ENCODE measurements at places on chromosomes 2 and 18.

- DNase-seq: no peak
Observed at GRCh38 chr2:191512874-191513273, 165.1 kb upstream of the NABP1 start.

DNA sequence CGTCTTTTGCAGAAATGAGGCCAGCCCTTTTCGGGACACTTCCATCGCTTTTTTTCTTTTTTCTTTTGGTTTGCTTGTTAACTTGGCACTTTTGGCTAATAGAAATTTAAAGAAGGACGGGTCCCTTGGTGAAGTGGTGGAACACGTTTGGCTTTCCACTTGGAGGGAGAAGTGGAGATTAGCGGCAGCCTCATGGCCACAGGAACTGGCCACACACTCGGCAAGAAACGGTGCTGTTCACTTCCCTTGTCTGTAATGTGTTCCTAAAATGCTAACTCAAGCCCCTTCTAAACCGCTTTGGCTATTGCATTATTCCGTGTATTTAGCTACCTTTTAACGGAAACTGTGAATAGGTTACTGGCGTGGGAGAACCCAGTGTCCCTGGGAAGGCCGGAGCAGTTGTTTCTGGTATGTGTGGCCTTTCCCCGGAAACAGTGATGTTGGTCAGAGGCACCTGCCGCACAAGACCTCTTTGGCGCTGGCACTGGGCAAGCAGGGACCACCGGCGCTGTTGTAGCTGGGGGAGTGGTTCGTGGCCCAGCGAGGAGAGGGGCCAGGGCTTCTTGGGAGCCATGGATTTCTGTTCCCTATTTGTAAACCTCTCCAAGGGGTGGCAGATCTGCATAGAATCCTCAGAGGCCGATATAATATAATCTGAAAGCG is 981 bp downstream of the RAMP1 start:
- DNase-seq: no peak

GRCh38 chr2:120230515-120231471 is 7.6 kb upstream of the TMEM185B start:
- DNase-seq: no peak

DNA sequence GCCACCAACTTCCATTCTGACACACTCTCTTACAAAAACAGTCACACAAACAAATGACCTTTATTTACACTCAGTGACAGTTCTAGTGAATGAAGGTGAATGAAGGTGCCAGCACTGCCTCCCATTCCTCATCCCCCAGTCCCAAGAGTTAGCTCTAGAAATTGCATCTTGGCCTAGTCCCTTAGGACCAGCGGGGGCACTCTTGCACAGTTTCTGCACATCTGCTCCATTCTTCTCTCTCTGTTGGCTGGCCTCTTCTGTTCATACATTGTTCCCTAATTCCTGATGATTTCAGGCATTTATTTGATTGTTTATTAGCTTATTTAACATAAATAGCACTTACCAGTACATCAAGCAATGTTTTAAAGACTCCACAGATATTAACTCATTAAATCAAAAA is 30.9 kb downstream of the GAREM1 start:
- DNase-seq: no peak

DNA sequence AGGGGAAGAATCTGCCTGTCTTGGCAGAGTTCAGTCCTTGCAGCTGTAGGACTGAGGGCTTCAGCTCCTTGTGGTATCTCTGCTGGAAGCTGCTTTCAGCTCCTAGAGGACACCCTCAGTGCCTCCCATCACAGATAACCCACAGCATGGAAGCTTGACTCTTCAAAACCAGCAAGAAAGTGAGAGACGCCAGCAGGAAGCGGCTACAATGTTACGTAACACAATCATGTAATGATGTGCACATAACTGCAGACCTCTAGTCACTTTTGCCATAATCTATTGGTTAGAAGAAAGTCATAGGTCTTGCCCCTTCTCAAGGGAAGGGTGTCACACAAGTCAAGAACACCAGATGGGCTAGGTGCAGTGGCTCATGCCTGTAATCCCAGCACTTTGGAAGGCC is 69.1 kb upstream of the AFF3 start:
- DNase-seq: no peak

- no peak for DNase-seq
Observed at GRCh38 chr2:219626540-219626939, 890 bp upstream of the SLC4A3 start.

DNA sequence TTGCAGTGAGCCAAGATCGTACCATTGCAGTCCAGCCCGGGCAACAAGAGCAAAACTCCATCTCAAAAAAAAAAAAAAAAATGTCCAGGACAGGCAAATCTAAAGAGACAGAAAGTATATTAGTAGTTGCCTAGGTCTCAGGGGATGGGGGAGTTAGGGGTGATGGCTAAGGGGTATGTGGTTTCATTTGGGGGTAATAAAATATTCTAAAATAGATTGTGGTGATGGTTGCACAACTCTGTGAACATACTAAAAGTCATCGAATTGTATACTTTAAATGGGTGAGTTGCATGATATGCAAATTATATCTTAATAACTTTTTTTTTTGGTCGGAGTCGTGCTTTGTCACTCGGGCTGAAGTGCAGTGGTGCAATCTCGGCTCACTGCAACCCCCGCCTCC is 34.2 kb upstream of the ACTR2 start:
- no peak for DNase-seq

GRCh38 chr2:183519371-183520056 is 395.3 kb downstream of the NUP35 start:
- DNase-seq: no peak

GRCh38 chr2:234998404-234999211 is 46.8 kb downstream of the SH3BP4 start:
- no peak for DNase-seq

GRCh38 chr2:16434393-16434792 is 231.2 kb downstream of the CYRIA start:
- no peak for DNase-seq

DNA sequence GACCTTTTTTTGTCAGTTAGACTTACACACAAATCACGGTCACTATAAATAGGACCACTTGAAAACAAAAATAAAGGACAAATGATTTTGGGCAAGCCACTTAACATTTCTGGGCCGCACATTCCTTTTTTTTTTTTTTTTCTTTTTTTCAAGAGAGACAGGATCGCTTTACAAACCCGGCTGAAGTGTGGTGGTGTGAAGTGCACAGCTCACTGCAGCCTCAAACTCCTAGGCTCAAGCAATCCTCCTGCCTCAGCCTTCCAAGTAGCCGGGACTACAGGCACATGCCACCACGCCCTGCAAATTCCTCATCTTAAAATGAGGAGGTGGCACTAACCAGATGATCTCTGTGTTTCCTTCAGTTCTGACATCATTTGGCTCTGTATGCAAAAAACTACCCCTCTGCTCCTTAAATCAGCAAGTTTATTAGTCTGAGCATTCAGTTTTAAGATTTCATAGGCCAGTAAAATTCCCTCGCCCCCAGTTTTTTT is 28.3 kb upstream of the MRO start:
- no peak for DNase-seq

DNA sequence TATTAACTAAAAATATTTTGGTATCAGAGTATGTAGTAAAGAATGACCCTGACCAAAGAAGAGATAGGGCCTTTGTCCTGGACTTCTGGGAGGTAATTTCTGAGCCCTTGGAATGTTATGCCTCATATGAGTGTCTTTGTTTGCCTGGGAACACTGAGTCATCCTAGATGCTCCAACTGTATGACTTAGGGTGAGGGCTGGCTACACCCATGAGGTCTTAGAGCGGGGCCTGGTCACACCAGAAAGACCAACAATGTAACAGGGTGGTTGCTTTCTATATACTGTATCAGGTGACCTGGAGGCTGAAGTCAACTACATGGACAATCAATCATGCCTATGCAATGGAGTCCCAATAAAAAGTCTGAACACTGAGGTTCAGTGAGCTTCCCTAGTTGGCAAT is 253.1 kb downstream of the MBD2 start:
- no peak for DNase-seq

- DNase-seq: no peak
Observed at GRCh38 chr2:219680958-219681693, 53.7 kb downstream of the SLC4A3 start.

DNA sequence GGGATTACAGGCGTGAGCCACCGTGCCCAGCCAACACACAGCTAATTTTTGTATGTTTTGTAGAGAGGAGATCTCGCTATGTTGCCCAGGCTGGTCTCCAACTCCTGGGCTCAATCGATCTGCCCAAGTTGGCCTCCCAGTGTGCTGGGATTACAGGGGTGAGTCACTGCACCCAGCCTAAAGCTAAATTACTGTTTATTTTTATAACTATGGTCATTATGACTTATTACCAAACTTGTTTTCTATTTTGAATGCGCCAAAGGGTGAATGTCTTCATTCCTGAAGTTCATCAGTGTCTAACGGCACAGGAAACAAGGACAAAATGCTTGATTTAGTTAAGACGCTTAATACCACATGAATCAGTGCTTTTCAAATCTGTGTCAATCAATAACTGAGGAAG is 38.9 kb upstream of the GREB1L start:
- DNase-seq: no peak

GRCh38 chr2:210180477-210180876 is 9.3 kb upstream of the KANSL1L start:
- no peak for DNase-seq

DNA sequence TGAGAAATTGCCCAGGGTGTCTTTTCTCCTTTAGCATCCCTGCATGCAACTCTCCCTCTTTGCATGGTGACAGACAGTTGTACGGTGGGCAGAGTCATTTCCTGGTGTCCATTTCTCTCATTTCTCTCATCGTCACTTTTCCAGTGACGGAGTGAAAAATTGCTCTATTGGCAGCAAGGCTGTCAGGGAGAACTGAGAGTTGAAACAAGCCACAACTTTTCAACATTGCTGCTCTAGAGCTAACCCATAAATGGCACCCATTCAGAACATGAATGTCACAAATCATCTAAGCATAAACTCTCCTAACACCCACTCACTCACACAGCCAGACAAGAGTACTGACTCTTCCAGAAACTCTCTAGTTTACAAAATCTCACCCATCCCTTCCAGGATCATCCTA is 55.7 kb downstream of the ZC3H8 start:
- no peak for DNase-seq

GRCh38 chr2:195636890-195637289 is 20.1 kb upstream of the SLC39A10 start:
- DNase-seq: no peak

GRCh38 chr2:238820916-238821315 is 27.0 kb upstream of the TWIST2 start:
- no peak for DNase-seq

- DNase-seq: no peak
Observed at GRCh38 chr2:17051538-17051937, 385.9 kb upstream of the CYRIA start.

DNA sequence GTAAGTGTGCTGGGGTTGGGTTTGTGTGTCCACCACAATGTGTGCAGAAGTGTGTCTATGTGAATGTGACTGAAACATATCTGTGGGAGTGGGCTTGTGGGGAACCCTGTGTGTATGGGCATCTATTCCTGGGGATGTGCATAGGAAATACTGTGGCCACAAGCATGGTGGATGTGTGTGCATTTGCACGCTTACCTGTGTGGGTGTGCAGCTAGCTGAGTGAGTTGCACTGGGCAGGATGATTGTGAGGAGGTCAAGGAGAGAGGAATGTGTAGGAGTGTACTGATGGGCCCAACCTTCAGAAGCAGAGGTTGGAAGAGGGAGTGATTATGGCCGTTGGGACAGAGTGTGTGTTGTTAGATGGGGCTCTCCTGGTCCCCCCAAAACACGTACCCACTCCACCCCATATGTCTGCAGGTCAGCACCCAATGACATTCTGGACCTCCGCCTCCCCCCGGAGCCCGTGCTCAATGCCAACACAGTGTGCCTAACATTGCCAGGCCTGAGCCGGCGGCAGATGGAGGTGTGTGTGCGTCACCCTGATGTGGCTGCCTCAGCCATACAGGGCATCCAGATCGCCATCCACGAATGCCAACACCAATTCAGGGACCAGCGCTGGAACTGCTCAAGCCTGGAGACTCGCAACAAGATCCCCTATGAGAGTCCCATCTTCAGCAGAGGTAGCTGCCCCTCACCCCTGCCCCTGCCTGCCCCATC is 1.2 kb downstream of the WNT10A start:
- no peak for DNase-seq

DNA sequence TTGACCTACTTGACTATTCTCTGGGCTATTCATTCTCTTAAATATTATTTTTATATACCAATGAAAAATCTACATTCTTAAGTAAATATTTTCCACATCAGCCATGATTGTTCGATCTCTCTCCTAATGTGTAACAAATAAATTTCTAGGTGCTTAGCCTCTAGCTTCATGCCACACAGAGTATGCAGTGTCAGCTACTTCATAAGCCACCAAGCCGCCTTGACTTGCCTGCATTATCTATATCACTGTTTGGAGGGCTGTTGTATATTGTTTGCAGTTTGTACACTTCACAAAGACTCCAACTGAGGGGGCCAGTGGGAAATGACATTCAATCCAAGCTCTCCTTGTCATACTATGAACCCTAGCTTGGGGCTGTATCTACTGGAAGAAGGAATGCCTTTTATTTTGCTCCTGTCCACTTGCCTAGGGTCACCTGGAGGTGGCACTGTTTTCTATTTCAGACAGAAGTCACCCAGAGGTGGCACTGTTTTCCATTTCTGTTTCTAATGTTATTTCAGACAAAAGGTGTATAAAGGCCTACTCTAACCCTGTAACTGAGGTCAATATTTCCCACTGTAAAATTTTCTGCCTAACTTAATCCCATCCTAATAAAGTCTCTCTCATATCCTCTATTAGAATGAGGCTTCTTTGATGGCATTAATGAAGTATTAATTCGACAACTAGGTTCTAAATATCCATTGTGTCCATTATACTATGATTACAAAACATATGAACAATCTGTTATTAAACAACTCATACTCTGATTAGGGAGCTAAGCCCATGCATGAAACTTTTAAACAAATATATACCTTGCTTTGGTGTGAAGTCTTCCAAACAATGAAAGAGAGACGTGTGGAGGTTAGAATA is 36.4 kb downstream of the COL5A2 start:
- DNase-seq: peak; percentile 35

DNA sequence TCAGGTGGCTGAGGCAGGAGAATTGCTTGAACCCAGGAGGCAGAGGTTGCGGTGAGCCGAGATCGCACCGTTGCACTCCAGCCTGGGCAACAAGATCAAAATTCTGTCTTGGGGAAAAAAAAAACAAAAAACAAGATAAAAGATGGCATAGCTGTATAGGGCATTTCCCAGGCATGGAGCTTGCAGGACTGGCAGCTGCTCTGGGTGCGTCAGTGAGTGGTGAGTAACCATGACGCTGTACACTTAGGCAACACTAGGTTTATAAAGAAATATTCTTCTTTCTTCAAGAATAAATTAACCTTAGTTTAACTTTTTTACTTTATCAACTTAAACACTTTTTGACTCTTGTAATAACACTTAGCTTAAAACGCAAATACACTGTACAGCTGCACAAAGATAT is 15.4 kb downstream of the TGOLN2 start:
- DNase-seq: no peak

DNA sequence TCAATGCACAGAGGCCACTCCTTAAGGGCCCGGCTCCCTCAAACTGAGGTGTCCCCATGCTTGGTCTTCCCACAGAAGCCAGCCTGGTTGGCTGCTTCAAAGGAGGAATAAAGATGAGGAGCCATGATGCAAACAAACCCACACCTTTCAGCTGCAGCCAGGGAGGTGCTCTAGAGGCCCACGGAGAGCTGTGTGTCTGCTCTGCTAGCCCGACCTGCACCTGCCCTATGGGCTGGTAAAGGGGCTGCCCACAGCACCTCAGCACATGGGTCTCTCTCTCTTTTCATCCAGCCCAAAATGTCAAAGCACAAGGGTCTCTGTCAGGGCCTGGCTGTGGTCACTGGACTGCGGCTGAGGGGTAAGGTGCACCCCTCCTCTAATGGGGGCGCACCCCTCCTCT is 132.1 kb downstream of the MSH2 start:
- DNase-seq: no peak

- DNase-seq: no peak
Observed at GRCh38 chr2:174587579-174587978, 10.0 kb downstream of the WIPF1 start.
